Natural killer cell treated with Interleukin-12 subunit alpha and Interleukin-12 subunit beta and Interleukin-15 and Interleukin-18, amount 100 ng/mL, for 72 hours (primary cell): ENCODE measurements at places on chromosomes 16 and 17. TPM values are rescaled to one million over a fixed set of nuclear protein-coding genes. Genes with fewer than 3 reads are reported as not detected.

DNA sequence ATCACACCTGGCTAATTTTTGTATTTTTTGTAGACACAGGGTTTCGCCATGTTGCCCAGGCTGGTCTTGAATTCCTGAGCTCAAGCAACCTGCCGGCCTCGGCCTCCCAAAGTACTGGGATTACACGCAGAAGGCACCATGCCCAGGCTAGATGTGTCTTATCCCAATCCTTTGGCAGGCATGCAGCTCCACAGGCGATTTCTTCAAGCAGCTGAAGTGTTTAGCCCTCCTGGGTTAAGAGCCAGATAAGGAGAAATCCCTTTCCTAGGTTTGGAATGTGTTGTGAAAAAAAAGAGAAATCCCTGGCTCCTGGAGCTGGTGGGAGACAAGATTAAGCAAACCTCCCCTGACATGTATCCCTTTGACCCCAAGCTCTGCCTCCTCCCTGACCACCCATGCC, 2.1 kb upstream of the NHERF1 start:
- H3K27ac ChIP-seq, result no peak overlapping the region
- no peak for DNase-seq
- H3K4me3 ChIP-seq, result peak overlapping the region; percentile 30
- peaks cover 57% of the 10 kb centered on the region for H3K4me1 ChIP-seq

- no peaks in the 10 kb centered on the region for H3K27me3 ChIP-seq
- H3K27ac ChIP-seq, result no peak overlapping the region
- H3K36me3 ChIP-seq, result no peaks in the 10 kb centered on the region
- no peak for DNase-seq
- H3K4me3 ChIP-seq, result no peak overlapping the region
- H3K4me1 ChIP-seq, result no peaks in the 10 kb centered on the region
These were observed 21.8 kb downstream of the RAB11FIP4 start for GRCh38 chr17:31413081-31413799.

DNA sequence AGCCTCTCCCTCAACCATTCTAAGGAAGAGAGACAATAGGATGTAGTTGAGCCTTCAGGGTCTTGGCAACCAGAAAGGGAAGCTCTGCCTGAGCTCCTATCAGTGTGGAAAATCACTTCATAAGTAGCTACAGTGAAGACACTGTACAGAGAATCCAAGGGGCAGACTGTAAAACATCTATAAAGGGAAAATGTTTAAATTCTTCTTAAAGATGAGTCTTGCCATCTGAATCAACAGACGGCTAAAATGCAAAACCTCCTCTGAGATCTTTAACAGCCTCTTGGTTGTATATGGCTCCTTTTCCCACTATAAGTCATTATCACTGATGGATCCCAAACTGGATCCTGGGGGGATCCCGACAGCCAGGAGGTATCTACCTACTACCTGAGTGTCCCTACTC, 239.2 kb upstream of the SOX9 start:
- no peak for DNase-seq
- H3K4me3 ChIP-seq, result no peak overlapping the region
- no peaks in the 10 kb centered on the region for H3K36me3 ChIP-seq
- no peaks in the 10 kb centered on the region for H3K4me1 ChIP-seq
- no peaks in the 10 kb centered on the region for H3K27me3 ChIP-seq

GRCh38 chr17:29107933-29108822, 65.2 kb downstream of the PIPOX start:
- no peak for DNase-seq
- no peak overlapping the region for H3K4me3 ChIP-seq
- peaks cover 6% of the 10 kb centered on the region for H3K36me3 ChIP-seq

DNA sequence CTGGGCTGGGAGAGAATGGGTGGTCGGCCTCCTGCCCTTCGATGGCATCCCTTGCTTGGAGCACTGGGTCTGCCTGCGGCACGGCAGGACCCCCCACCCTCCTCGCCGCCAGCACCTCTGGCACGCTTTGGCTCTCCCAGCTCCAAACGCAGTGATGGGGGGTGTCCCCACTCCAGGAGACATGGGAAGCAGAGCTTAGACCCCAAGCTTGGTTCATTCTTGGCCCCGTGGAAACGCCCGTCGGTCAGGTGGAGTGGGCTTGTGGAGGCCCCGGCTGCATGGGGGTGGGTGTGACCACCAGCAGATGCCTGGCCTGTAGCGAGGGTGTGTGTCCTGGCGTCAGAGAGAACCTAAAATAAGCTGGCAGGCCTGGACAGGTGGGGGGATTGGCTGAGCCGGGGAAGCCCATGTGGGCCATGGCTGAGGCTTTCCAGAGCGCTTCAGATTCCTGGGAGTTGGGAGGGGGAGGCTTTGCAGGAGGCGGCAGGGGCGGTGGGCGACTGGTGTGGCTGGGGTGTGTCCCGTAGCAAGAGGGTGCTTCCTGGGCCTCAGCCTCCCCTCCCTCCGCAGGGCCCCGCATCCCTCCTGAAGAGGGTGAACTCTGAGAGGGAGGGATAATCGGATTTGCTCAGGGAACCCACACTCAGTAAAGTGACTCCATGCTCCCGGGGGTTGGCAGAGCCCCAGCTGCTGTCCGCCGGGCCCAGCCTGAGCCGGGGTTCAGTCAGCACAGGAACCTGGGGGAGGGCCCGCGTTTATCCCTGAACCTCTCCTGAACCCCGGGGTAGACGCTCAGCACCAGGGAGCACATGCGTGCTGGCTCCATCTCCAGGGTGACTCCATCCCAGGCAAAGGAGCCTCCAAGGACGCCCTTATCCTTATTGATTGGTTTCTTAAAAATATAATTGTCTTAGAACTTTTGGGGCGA, 3.4 kb downstream of the CACNA1H start:
- peaks cover 3% of the 10 kb centered on the region for H3K27me3 ChIP-seq
- H3K4me3 ChIP-seq, result no peak overlapping the region
- H3K27ac ChIP-seq, result no peak overlapping the region
- H3K36me3 ChIP-seq, result no peaks in the 10 kb centered on the region

DNA sequence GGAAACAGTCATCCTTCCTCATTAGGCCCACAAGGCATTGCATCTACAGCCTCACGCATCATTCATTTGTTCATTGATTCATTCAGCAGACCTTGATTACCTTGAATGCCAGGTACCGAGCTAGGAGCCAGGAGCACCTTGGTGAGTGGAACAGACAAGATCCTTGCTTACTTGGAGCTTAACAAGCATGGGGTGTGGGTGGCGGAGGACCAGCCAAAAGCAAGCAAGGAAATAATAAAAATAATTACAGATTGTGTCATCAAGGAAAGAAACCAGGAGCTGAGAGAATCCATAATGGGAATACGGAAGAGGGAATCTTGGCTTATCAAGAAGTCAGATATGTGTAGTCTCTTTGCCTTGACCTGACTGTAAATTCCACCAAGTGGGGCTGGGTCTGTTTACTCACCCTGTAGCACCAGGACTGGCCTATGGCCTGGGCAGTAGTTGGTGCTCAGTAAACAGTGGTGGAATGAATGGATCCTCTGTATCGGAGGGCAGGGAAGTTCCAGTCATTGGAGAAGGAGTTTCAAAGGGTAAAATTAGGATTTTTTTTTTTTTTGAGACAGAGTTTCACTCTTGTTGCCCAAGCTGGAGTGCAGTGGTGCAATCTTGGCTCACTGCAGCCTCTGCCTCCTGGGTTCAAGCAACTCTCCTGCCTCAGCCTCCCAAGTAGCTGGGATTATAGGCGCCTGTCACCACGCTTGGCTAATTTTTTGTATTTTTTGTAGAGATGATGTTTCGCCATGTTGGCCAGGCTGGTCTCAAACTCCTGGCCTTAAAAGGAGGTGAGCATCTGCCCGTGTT, 157.7 kb downstream of the MSI2 start:
- DNase-seq, result no peak
- peaks cover 31% of the 10 kb centered on the region for H3K4me1 ChIP-seq
- no peaks in the 10 kb centered on the region for H3K36me3 ChIP-seq
- H3K27me3 ChIP-seq, result no peaks in the 10 kb centered on the region
- H3K4me3 ChIP-seq, result no peak overlapping the region

DNA sequence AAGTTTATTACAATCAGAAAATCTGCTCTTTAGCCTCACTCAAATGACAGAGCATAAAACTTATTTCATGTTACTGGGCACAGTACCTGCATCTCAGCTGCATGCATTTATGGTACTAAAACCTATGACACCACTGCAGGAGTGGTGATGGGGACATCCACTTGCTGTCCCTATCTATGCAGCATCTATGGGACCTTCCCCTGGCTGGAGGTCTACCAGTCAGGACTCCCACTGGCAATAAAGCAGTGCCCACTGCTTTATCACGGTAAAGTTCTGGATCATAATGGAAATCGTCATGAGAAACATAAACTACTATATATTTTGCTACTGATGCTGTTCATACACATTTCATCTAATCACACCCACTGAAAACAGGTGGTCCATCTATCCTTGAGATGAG, 26.2 kb downstream of the NSMCE1 start:
- H3K4me3 ChIP-seq, result peak overlapping the region; percentile 94
- peak overlapping the region; percentile 85 for H3K27ac ChIP-seq
- no peaks in the 10 kb centered on the region for H3K27me3 ChIP-seq
- H3K4me1 ChIP-seq, result peaks cover 61% of the 10 kb centered on the region
- H3K36me3 ChIP-seq, result no peaks in the 10 kb centered on the region
- no peak for DNase-seq

- H3K36me3 ChIP-seq, result peaks cover 11% of the 10 kb centered on the region
- no peaks in the 10 kb centered on the region for H3K27me3 ChIP-seq
- H3K4me1 ChIP-seq, result peaks cover 33% of the 10 kb centered on the region
- DNase-seq, result peak; percentile 81
These were observed at the start of gene EVI2A for GRCh38 chr17:31321481-31321880. TSS of gene EVI2A (minus strand) at chr17:31321622. CDS start at chr17:31319013, 2,609 bp downstream.

DNA sequence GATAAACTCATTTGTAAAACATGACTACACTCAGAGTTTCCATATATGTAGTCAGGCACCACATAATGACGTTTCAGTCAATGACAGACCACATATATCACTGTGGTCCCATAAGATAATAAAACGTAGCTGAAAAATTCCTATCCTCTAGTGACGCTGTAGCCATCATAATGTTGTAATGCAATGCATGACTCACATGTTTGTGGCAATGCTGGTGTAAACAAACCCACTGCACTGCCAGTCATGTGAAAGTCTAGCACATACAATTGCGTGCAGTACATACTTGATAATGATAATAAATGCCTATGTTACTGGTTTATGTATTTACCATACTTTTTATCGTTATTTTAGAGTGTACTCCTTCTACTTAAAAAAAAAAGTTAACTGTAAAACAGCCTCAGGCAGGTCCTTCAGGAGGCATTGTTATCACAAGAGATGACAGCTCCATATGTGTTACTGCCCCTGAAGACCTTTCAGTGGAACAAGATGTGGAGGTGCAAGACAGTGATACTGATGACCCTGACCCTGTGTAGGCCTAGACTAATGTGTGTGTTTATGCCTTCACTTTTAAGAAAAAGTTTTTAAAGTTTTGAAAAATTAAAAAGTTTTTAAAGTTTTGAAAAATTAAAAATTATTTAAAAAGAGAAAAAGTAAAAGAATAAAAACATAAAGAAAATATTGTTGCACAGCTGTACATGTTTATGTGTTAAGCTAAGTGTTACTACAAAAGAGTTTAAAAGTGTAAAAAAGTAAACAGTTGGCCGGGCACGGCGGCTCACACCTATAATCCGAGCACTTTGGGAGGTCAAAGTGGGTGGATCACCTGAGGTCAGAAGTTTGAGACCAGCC, 9.0 kb downstream of the STAT5B start:
- peaks cover 36% of the 10 kb centered on the region for H3K4me1 ChIP-seq
- H3K27me3 ChIP-seq, result no peaks in the 10 kb centered on the region
- H3K36me3 ChIP-seq, result peaks cover 5% of the 10 kb centered on the region
- H3K4me3 ChIP-seq, result peak overlapping the region; percentile 56
- peak overlapping the region; percentile 97 for H3K27ac ChIP-seq

GRCh38 chr16:77680496-77680895, 41.8 kb upstream of the NUDT7 start:
- no peaks in the 10 kb centered on the region for H3K36me3 ChIP-seq
- no peak for DNase-seq
- no peaks in the 10 kb centered on the region for H3K4me1 ChIP-seq
- no peak overlapping the region for H3K4me3 ChIP-seq
- no peak overlapping the region for H3K27ac ChIP-seq

GRCh38 chr17:81480140-81481072, 32.2 kb downstream of the ACTG1 start:
- H3K4me3 ChIP-seq, result no peak overlapping the region
- DNase-seq, result no peak

DNA sequence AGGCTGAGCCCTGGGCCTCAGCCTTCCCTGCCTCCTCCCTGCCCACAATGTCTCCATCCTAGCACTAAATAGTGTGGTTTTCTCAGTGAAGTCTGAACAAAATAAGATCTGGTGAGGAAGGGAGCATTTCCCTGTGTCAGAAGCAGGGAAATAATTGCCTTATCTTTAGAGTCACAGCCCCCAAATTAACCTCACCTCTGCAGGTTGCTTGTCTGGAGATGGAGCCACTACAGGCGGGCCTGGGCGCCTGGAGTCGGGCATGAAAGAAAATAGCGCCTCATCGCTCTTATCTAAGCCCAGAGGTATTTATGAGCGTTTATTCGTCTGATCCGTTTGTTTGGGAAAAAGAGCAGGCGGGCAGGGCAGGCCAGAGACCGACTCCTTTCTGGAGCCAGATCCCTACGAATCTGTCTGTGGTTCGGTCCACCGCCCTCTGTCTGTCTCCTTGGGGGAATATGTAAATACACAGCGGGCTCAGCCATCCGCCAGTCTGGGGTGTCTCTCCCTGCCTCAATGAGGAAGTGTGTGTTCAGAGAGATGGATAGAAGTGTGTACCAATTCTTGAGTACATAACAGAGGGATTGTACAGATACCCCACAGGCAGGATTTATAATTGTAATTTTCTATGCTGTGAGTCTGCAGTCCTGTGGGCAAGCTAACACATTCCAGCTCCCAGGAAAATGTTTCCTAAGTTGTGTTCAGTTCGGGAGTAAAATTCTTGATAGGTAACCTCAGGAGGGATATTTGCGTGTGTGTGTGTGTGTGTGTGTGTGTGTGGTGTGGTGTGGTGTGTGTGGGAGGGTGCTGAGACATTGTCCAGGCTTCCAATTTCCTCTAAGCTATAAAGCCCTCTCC, 4.3 kb downstream of the HOXB6 start:
- H3K27me3 ChIP-seq, result peaks cover 81% of the 10 kb centered on the region
- H3K27ac ChIP-seq, result peak overlapping the region; percentile 22
- DNase-seq, result no peak
- peaks cover 28% of the 10 kb centered on the region for H3K4me1 ChIP-seq
- no peak overlapping the region for H3K4me3 ChIP-seq

GRCh38 chr17:2931876-2932275, 131.5 kb downstream of the OR1D5 start:
- no peaks in the 10 kb centered on the region for H3K27me3 ChIP-seq
- no peak overlapping the region for H3K4me3 ChIP-seq
- peaks cover 34% of the 10 kb centered on the region for H3K4me1 ChIP-seq
- no peaks in the 10 kb centered on the region for H3K36me3 ChIP-seq
- H3K27ac ChIP-seq, result no peak overlapping the region

GRCh38 chr17:67606896-67607604, 110.7 kb upstream of the NOL11 start:
- peaks cover 17% of the 10 kb centered on the region for H3K4me1 ChIP-seq
- no peaks in the 10 kb centered on the region for H3K36me3 ChIP-seq
- H3K27me3 ChIP-seq, result no peaks in the 10 kb centered on the region

Gene CTNS
- 24.5 TPM for total RNA-seq

Gene SSTR5
- total RNA-seq, result not detected

Gene USP31
- total RNA-seq, result 16.6 TPM

Gene LPO
- not detected for total RNA-seq

Gene PRR35
- 0.12 TPM for total RNA-seq

Gene SULT1A3
- 46.7 TPM for total RNA-seq

Gene USH1G
- not detected for total RNA-seq
